ENCODE measurements at places on chromosomes 5 and 9.

- no peak for DNase-seq
These were observed 142.1 kb downstream of the EPB41L4A start for GRCh38 chr5:112276991-112277390.

GRCh38 chr5:58455066-58455465 is 4.8 kb downstream of the PLK2 start:
- no peak for DNase-seq

- DNase-seq = no peak
These were observed at the start of gene LHX3 for GRCh38 chr9:136204838-136205706. Gene LHX3 (minus strand): TSS chr9:136205128. CDS start chr9:136205012, 116 bp downstream.

- DNase-seq = no peak
These were observed 25.7 kb upstream of the KLF9 start for GRCh38 chr9:70439991-70440706.

GRCh38 chr9:665296-665695 is 176.2 kb upstream of the DMRT1 start:
- no peak for DNase-seq

GRCh38 chr9:84504360-84504759 is 163.8 kb upstream of the SLC28A3 start:
- no peak for DNase-seq

DNA sequence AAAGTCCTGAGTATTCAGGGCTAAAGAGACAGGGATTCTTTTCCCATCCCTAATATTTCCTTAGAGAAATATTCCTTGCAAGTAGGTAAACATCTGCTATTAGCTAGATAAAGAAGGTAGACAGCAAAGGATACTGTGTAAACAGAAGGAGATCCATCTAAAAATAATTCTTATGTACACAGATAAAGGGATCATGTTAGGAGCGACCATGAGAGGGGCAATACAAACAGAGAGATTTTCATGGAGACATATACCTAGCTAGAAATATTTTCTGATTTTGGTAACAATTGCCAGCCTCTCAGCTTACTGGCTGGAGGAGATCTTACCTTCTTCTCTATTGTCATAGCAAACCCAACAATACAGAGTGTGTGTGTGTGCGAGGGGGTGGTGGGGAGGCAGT is 184.6 kb upstream of the DMAC1 start:
- no peak for DNase-seq

GRCh38 chr9:105295986-105296385 is 51.5 kb downstream of the SLC44A1 start:
- no peak for DNase-seq

- DNase-seq = no peak
These were observed 28.8 kb downstream of the FRMD3 start for GRCh38 chr9:83509402-83509801.

DNA sequence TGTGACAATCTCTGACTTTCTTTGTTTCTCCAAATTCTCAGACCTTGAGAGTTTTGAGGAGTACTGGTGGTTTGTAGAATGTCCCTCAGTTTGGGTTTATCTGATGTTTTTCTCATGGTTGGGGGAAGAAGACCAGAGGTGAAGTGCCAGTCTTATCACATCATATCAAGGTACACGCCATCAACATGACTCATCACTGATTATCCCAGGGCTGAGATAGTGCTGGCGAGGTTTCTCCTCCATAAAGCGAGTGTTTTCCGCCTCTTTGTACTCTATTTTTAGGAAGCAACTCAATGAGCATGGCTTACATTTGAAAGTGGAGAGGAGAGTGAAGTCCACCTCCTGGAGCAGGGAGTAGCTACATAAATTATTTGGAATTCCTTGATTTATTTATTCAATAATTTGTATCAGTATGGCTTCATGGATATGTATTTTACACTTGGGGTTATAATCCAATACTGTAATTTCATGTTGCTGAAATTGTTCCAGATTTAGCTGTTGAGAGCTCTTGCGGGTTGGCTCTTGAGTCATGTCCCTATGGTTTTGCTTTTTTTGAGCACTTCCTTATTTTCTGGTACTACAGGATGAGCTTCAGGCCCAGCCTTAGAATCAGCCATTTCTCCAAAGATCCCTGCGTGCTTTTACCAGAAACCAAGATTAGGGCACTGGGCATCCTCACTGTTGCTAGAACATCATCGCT is 23.9 kb downstream of the DCANP1 start:
- DNase-seq = no peak

DNA sequence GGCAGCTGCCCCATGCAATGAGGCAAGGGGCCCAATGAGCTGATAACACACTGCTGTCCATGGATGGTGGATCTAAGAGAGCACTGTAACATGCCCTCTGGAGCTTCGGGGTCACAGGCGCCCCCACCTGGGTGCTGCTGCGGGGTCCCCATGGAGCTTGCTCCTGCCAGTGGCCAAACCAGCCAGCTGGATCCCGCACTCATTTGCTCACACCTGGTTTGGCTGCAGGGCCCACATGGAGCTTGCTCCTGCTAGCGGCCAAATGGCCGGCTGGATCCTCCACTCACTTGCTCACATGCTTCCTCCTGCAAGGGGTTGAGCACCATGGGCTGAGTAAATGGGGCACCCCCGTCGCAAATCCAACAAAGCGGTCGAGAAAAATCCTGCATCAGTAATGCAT is 68.3 kb upstream of the ARL15 start:
- DNase-seq = no peak

GRCh38 chr5:128736553-128736952 is 198.5 kb upstream of the FBN2 start:
- no peak for DNase-seq

- no peak for DNase-seq
These were observed 2.6 kb downstream of the AMACR start for GRCh38 chr5:34005211-34005610.

DNA sequence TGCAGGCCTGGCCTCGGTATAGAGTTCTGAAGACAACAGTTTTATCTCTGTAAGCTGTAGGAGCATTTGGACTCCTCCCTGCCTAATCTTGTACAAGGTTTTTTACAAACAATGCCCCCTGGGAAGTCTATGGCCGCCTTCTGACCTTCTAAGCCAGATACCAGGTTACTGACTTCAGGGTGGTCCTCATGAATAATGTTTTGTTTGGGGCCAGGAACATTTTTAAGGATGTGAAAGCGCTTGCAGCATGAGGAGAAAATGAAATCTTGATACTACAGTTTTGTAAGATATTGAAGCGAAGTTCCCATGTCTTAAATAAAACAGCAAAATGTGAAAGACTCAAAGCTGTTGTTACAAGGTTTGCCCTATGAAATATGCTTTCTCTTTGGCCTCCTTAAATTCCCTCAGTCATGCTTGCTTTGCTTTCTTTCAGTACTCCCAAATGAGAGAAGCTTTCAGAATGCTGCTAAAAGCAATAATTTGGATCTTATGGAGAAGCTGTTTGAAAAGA is 5.2 kb downstream of the ANKDD1B start:
- DNase-seq = no peak

- no peak for DNase-seq
These were observed 432.1 kb downstream of the CDH18 start for GRCh38 chr5:19555876-19556275.

GRCh38 chr5:163867738-163868137 is 362.3 kb downstream of the MAT2B start:
- DNase-seq = no peak

DNA sequence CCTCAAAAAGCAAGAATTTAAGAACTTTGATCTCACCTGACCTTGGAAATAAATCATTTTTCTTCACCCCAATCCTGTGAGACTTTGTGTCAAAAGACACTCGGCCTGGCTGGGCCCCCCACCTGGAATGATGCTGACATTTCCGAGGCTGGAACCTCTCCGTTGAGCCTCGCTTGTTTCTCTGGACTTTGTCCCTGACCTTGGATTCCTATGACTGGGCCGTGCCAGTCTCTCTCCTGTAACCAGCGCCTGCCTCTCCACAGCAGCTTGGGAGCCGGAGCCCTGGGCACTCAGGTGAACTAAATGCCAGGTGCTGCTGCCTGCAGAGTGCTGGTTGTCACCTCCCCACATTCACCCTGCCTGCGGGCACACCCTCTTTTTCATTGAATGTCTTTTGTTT is 62.7 kb downstream of the RETREG1 start:
- peak; percentile 37 for DNase-seq

DNA sequence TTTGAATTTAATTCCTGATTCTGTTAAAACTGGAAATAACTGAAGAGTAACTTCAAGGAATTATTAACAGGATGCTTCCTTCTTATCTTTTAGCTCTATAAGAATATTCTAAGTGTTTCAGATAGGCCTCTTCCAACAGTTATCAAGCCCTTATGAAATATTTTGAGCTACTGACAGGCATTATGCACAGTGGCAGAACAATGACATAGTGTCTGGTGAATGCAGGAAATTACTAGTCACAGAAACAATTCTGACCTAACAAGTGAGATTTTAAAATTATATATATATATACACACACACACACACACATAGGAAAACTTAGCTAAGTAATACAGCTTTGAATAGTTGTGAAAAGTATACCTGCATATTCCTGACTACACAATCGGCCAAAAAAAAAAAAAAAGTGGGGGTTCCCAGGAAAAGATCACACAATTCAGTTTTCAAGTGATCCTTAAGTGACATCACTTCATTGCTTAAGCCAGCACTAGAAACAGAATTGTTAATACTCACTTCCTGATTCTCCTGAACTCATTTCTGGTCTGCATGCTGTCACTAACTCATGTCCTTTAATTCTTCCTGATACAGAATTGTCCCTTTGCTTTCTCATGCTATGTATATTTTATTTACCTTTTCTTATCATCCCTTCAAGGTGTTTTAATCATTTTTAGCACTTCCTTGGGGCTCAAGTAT is 77.3 kb downstream of the SLC25A46 start:
- no peak for DNase-seq

GRCh38 chr5:167894631-167895472 is 396.6 kb upstream of the WWC1 start:
- DNase-seq = no peak

DNA sequence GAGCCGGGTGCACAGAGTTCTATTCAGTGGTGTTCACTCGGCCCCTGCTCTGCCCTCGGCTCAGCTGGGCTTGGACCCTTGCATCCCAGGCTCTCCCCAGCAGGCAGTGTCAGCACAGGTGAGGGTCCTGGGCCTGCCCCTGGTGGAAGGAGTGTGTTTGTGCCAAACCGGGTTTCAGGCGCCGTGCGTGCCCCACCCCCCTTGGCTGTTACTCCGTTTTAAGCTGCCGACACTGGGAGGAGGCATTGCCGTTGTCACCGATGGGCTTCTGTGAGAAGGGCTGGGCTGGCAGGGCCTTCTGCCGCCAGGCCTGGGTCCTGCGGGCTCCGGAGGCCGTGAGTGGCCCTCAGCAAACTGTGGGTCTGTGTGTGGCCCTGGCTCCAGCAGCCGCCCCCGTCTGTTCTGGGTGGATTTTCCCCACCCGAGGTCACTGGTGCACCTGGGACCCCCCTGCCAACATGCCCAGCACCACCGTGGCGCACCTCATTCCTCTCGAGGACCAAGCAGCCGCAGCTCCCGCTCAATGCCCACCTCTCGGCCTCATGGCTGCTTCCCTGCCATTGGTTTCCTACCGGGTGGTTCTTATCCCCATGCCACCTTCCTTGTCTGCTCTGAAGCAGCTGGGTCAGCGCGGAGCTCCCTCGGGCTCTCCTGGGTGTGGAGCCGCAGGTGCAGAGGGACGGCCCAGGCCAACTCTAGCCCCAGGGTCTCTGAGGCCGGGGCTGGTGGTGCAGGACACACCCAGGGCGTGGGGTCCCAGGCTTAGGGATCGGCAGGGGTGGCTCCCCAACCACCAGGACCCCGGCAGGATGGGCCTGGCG is 44.3 kb upstream of the EXOC3 start:
- no peak for DNase-seq

DNA sequence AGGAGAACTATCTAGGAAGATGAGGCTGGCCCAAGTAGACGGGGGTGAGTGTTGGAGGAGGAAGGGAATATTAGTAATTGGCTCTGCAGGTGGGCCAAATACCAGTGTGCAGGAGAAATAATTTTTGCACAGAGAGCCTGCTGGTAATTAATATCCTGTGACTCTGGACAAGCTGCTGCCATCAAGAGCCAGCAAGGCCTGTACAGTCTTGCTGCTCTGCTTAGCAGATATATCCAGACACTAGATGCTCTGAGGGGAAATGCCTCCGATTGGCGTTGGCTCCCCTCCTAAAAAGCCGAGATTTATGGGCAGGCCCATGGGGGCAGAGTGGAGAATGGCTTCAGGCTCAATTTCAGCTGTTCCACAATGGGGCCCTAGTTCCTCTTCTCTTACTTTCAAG is 29.6 kb upstream of the ASTN2 start:
- no peak for DNase-seq

DNA sequence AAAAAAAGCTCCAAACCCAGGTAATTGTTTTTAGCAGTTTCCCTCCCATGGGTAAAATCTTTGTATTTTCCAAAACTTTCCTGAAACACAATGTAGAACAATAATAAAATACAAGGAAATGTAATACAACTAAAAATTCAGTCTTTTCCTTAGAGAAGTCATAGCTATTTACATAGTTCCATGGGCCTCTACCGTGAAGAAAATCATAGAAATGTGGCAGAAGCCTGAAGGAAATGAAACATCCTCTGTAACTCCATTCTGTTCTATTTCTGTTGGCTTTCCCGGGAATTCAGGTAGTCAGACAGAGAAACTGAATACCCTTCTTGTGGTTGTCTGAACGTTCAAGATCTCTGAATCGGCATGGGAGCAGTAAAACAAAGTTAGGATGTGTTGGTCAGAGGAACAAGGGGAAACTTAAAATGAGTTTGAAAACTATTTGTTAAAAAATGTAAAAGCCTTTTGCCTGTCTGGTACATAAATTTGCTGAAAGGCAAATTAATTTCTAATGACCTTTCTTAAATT is 202.4 kb upstream of the ZNF608 start:
- no peak for DNase-seq

DNA sequence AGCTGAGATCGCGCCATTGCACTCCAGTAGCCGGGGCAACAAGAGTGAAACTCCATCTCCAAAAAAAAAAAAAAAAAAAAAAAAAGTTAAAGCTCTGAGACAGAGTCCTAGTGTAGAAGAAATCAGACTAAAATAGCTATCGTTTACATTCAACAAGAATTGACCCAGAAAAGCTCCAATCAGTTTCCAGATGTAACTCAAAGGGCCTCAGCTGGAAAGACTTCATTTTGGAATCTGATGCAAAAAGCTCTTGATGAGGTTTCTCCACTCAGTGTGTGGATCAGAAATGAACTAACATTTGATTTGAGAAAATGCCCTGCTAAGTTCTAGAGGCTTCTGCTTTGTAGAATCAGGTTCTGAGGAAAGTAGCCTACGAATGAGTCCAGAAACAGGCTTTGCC is 7.2 kb upstream of the C1QTNF2 start:
- no peak for DNase-seq
